Stimulated activated CD4-positive, alpha-beta T cell treated with anti-CD3 and anti-CD28 coated beads, TNF-alpha, amount 100 ng/mL, for 4 hours (primary cell): ENCODE measurements at places on chromosomes 4 and X.

DNA sequence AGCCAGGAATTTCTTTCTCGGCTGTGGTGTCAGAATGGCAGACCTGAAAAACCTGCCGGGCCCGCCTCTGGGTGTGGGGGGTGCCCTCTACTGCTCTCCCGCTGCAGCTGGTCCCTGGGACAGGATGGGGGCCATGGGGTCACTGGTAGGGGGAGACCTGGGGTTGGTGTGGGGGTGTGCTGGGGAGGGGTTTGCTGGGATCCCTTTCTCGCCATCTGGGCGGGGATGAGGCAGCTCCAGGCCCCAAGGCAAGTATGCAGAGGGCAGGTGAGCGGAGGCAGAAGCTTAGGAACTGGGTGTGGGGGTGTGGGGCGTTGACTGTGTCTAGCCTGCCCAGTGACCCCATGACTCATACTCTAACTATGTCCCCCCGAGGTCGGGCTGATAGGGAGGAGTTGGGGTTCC lies 884 bp downstream of the CCDC120 start:
- no peak for DNase-seq

DNA sequence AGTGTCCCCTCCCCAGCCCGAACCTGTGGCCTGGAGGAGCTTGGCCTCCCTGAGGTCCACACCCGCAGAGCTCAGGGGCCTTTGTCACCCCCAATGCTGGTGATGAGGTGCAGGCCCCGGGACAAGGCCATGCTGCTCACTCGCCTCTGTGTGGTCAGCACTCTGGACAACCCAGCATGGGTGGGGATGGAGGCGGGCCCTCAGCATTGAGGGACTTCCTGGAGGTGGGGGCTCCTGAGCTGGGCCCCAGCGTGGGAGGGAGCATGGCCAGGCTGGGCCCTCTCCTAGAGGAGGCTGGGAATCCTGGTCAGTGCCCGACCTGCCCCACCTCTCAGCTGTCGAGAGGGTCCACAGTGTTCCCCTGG lies 30.6 kb downstream of the TACC3 start:
- DNase-seq = no peak

DNA sequence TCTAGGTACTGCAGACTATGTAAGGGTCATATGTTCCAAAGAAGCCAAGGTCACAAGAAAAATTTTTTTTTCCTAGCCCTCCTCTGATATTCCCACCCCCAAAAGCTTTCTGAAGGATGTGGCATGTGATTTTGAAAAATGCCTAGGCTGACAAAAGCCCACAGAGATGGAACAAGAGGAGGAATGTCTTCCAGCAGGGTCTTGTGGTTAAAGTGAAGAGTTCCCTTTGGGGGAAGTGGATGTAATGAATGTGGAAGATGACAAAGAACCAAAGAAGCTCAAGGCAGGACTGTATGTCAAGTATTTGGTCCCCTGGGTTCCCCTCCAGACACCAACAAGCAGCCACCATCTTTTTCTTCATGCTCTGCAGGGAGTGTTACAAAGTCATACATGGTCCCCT lies 268.8 kb downstream of the BCOR start:
- DNase-seq = no peak

- DNase-seq = no peak
Measured at GRCh38 chr4:184439856-184440594, 34.3 kb downstream of the IRF2 start.

DNA sequence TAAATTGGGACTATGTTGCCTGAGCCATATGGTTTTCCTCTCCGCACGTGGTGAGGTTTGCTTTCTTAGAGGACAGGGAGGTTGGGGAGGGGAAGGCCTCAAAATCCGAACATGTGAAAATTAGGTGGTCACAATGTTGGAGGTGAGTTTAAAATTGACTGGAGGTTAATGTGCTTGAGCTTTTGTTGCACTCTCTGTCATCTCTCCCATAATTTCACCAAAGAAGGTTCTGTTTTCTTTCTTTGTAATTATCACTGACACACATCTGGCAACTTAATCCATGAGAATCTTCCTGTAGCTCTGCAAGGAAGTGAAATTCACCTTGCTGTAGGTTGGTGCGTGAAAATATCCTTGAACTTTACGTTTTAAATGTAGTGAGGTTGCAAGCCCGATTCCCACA lies 225.5 kb downstream of the PDGFC start:
- no peak for DNase-seq

- no peak for DNase-seq
Measured at GRCh38 chrX:23999671-24000070, 27.3 kb downstream of the KLHL15 start.

DNA sequence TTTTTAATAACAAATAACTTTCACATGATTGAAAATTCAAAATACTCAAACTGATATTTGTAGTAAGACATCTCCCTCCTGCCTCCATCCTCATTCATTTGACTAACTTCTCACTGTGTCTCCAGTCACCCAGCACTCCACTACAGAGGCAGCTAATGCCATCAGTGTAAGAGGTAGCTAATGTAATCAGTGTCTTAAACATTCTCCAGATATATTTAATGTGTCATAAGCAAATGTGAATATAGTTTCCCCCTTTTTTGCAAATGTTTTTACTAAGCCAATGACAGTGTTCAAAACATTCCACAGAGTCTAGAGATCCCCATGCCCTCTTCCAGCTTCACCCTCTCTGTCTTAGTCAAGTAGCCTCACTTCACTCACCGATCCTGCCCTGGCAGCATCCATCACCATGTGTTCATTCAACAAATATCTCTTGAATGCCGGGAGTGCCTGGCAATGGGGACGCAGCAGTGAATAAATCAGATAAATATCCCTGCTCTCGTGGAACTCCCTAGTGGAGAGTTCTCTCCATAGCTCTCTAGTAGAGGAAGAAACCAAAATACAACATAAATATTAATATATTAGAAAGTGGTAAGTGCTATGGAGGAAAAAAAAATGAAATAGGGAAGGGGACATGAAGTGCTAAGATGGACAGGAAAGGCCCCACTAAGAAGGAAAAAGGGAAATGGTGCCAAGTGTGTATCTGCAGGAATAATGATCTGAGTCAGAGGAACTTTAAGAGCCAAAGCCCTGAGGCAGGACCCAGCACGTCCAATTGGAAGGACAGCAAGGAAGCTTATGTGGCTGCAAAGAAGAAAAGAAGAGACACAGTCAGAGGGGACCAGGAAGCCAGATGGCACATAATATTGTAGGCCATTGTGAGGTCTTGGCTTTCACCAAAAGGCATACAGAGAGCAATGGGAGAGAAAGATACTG lies 18.7 kb downstream of the SCFD2 start:
- DNase-seq = no peak

- peak; percentile 6 for DNase-seq
Measured at GRCh38 chrX:75746891-75747639, 38.0 kb downstream of the MAGEE2 start.

DNA sequence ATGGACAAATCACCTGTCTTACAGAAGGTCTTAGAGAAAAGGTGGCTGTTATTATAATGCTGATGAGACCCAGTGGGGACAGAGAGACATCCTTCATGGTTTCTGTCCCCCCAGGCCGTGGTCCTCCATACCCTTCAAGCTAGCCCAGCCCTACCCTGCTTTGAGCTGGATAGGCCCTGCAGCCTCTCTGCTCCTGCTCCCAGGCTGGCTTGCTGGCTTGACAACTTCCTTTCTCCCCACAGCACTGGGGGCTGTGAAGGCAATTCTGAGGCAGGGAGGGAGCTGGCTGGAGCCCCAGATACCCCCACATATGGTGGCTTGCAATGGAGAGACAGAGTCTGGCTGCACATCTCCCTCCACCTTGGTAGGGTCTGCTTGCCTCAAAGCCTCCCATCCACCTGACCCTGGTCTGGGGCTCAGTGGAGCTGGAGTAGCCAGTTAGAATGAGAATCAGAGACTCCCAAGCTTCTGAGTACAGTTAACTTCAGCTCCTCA lies 118.2 kb downstream of the PJA1 start:
- DNase-seq = no peak

DNA sequence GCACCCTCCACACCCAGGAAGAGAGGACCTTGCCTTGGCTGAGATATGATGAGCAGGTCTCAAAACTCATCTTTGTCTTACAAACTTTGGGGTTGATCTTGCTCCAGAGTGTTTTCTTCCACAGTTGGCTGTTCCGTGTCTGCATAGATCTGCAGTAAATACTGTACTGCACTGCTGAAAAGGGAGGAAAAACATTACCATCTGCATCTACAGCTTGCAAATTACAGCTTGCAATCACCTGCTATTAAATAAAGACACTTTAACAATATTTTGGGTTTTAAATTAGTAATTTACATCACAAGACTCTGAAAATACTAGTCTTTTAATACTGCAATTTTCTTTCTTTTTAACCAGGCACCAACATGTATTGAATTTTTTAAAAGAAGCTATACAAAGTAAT lies 499.5 kb downstream of the STIM2 start:
- DNase-seq = no peak
